Fibroblast of villous mesenchyme (primary cell): ENCODE measurements at places on chromosomes 4 and X.

GRCh38 chr4:149676076-149676475 lies 139.6 kb downstream of the IQCM start:
- no peak for DNase-seq

GRCh38 chr4:158259955-158260575 lies 49.8 kb downstream of the TMEM144 start:
- peak; percentile 36 for DNase-seq

DNA sequence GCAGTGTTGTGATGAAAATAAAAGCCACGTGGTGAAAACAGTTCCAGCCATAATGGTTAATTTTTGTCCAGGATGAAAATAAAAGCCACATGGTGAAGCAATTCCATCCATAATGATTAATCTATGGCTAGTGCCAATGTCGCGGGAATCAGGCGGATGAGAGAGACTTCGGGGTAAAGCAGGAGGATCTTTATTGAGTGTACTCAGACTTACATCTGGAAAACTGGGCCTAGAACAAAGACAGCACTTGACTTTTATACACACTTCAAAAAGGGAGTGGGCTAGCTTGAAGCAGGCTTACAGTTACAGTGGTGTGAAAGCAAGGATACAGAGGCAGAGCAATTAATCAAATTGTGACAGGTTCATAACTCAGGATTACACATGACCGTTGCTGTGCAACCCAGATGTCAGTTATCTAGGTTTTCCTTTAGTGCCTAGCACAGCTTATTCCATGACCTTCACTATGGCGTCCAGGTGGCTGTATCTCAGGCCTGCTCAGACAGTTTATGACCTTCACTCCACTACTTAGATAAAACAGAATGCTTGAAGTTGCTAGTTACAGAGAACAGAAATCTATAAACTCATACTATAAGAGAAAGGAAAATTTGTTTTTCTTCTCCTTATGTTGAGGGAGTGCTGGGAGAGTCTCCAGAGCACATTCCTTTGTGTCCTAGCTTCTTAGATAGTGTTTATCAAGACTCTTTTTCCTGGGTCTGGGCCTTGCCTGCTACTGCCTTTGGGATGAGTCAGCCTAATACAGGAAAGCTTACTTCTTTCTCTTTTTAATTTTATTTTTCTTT lies 5.9 kb upstream of the PLA2G12A start:
- DNase-seq: peak; percentile 56

DNA sequence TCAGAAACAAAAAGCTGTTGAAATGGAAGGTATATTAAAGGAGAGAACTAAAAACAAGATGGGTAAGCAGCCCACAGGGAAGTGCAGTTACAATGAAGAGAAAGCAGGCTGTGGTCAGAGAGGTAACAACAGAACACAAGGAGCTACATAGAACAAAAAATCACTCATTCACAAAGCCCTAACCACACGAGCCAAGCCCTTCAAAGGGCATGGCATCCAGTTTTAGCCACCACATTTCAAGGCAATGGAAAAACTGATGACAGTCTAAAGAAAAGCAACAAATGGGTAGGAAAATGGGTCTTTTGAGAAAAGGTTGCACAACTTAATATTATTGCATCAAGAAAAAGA lies 37.5 kb downstream of the KDR start:
- no peak for DNase-seq

DNA sequence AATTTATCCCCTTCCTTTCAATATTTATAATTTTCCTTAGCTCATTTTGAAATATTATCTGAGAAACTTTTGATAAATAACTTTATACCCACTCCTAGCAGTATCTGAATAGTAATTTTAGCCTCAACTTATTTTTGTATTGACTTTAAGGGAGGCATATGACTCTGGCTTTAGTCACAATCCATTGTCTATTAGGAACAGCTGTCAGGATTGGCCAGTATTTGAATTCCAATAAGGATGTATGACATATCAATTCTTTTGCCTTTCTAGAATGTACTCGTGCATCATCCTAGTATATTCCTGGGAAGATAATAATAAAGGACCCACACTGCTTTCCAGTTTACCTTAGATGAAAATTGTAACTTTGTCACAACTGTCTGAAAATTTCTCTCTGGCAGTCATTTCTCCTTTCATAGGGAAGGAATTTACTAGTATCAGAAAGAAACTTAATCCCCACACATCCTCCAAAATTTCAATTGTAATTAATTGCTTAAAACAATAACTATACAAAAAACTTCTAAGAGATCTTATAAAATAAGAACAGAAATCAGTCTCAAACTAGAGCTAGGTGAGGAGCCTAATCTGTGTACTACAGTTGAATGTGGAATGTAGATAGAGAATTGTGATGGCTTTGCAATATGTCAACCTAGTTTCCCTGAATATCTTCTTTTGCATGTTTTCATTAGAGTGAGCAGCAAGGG lies 121.0 kb upstream of the EPHA5 start:
- no peak for DNase-seq

DNA sequence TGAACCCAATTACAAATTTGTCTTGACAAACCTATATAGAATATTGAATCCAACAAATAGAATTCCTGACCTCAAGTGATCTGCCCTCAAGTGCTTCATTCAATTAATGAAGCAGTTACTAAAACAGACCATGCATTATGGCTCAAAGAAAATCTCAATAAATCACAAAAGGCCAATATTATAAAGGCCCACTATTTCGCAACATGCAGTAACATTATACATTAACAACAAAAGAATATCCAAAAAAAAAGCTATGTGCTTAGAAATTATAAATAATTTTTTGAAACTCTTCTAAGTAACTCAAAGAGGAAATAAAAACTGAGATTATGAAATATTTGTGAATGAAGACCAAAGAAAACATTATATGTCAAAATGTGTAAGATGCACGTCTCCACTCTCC lies 177.7 kb downstream of the ZNF674 start:
- no peak for DNase-seq

DNA sequence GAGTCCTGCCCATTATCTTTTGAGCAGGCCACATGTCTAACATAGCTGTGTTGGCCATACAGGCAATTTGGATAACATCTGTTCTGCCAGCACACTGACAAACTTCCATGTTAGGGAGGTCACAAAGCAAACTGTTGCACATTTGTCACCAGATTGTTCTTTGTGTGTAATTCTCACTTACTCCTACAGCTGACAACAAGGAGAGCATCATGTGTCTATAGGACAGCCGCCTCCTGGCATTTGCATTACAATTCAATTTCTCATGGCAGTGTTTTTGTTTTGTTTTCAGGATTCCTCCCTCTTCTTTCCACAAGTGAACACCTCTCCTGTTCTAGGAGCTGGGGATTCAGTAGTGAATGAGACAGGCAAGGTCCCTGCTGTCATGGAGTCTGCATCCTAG lies 94.3 kb upstream of the LEF1 start:
- DNase-seq: no peak

DNA sequence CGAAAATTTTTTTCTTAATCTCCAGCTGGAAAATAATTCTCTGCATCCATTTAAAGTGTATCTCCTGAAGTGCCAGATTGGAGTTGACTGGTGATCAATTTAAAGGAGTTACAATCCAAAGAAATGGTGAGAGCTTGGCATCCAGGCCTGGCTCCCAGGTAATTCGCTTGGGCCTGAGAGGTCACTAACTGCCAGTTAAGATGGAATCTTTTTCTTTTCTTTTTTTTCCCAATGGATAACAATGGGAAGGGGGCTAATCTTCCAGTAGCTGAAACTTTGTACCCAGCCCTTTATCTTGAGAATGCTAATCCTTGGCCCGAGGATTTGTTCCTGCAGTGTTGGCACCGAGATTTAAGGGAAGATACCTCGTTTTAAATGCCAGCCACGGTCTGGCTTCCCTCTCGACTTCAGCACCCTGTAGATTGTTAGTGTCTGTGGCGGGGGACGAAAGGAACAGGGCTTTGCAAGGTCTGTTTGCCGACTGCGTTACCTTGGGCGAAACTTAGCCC lies 13.3 kb upstream of the PITX2 start:
- peak; percentile 54 for DNase-seq

DNA sequence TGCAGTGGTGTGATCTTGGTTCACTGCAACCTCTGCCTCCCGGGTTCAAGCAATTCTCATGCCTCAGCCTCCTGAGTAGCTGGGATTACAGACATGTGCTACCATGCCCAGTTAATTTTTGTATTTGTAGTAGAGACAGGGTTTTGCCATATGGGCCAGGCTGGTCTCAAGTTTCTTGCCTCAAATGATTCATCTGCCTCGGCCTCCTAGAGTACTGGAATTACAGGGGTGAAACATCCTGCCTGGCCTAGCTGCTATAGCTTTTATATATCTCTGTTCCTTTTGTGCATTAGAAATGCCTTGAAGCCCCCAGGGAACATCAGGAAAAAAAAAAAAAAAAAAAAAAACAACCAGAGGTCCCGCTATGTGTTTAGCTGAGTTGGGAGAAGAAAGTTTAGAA lies 34.8 kb downstream of the UBE2K start:
- peak; percentile 70 for DNase-seq

- peak; percentile 47 for DNase-seq
These were observed 227.1 kb upstream of the JADE1 start for GRCh38 chr4:128582427-128582870.

GRCh38 chr4:88178626-88179231 lies 20.3 kb upstream of the ABCG2 start:
- DNase-seq: no peak

DNA sequence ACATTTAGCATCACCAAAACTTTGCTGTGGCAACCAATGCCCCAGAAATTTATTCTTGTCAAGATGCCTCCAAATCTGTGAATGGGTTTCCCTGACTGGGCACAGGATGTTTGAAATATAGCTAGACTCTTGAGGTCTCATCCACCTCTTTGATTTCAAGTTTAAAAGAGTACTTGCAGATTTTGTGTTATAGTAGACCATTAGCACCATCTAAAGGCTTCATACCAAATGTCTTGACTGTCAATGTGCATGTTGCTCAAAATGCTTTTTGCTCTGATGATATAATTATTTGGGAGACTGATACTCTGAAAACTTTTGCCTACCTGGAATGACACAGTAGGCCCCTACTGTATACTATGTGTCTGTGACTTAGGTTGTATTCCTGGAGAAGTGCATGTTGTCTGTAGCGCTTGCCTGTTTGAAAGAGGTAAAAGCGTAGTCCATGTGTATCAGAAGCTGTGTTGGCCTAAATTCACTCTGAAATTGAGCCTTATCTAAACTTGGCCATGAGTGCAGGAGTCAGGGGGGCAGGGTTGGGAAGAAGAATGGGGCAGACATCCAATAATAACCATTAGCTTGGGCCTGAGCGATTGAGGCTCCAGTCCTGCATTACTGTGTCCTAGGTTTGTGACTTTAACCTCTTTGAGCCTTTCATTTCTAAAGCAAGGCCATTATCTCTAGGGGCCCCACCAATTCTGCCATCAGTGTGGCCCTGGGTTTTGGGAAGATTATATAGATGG lies 33.8 kb downstream of the NDP start:
- DNase-seq: peak; percentile 8

- no peak for DNase-seq
These were observed 17.6 kb downstream of the NKX3-2 start for GRCh38 chr4:13526658-13527057.

GRCh38 chrX:7987160-7988012 lies 60.2 kb upstream of the PNPLA4 start:
- peak; percentile 57 for DNase-seq

GRCh38 chr4:186931519-186931918 lies 207.9 kb upstream of the FAT1 start:
- DNase-seq: peak; percentile 81

DNA sequence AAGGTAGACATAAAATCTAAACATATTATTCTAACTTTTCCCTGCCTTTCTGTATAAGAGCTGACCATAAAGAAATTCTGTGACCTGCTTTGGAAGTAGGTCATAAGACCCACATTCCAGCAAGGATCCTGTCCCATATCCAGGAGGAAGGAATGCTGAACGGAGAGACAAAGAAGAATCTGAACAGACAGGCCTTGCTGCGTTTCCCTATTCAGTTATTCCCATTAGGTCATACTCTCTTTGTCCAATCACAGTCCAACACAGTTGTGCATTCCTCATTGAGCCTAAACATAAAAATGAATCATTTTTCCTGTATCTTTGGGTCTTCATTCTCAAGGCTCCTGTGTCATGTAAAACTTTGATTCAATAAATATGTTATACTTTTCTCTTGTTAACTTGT lies 287.6 kb upstream of the TAPT1 start:
- no peak for DNase-seq

GRCh38 chr4:149999485-150000074 lies 78.7 kb upstream of the DCLK2 start:
- peak; percentile 73 for DNase-seq

DNA sequence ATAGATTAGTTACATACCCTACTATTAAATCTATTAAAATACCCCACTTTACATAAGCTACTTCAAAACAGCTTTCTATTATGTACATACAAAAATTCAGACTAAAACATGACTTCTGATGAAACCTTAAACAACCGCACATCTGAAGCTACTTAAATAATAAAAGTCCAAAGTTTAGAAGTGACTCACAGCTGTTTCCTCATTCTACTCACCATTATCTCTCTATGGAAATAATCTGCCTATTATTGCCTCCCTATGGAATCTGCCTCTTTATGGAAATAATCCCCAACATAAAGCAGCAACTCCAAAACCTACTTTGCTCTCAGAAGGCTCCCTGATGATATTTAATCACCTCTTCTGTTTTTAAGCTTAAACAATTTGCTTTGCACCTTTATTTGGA lies 15.7 kb upstream of the BANK1 start:
- peak; percentile 71 for DNase-seq

DNA sequence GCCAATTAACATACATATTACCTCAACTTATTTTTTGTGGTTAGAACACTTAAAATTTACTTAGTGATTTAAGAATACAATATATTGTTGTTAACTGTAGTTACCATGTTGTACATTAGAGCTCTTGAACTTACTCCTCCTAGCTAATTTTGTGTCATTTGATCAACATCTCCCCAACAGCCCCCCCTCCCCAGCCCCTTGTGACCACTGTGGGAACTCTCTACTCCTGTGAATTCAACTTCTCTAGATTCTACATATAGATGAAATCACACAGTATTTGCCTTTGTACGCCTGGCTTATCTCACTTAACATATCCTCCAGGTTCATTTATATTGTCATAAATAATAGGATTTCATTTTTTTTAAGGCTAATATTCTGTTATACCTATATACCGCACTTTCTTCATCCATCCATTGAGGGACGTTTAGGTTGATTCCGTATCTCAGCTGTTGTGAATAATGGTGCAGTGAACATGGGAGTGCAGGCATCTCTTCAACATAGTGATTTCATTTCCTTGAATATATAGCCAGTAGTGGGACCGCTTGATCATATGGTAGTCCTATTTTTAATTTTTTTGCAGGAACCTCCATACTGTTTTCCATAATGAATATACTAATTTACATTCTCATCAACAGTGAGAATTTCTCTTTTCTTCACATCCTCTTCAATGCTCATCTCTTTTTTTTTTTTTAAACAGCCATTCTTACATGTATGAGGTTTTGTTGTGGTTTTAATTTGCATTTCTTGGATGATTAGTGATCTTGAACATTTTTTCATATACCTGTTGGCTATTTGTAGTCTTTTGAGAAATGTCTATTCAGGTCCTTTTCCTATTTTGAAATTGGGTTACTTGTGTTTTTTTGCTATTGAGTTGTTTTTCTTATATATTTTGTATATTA lies 66.8 kb downstream of the RAPGEF2 start:
- DNase-seq: no peak

- DNase-seq: peak; percentile 30
These were observed 93.6 kb upstream of the PTPN13 start for GRCh38 chr4:86500527-86500926.

GRCh38 chr4:3868211-3869173 lies 102.3 kb downstream of the ADRA2C start:
- DNase-seq: peak; percentile 25

GRCh38 chrX:23790155-23790497 lies 7.2 kb downstream of the SAT1 start:
- no peak for DNase-seq
